ENCODE measurements at places on chromosomes 6 and 20.

- no peak overlapping the region for H3K27ac ChIP-seq
- DNase-seq: no peak
- H3K36me3 ChIP-seq: no peaks in the 10 kb centered on the region
- no peaks in the 10 kb centered on the region for H3K27me3 ChIP-seq
- no peak overlapping the region for H3K4me3 ChIP-seq
These were observed 279.8 kb downstream of the EPHA7 start for GRCh38 chr6:93139408-93140081.

GRCh38 chr20:34713194-34713943 lies 9.2 kb downstream of the TP53INP2 start:
- H3K4me3 ChIP-seq: no peak overlapping the region
- DNase-seq: peak; percentile 65
- peaks cover 17% of the 10 kb centered on the region for H3K27me3 ChIP-seq
- peak overlapping the region; percentile 18 for H3K27ac ChIP-seq

DNA sequence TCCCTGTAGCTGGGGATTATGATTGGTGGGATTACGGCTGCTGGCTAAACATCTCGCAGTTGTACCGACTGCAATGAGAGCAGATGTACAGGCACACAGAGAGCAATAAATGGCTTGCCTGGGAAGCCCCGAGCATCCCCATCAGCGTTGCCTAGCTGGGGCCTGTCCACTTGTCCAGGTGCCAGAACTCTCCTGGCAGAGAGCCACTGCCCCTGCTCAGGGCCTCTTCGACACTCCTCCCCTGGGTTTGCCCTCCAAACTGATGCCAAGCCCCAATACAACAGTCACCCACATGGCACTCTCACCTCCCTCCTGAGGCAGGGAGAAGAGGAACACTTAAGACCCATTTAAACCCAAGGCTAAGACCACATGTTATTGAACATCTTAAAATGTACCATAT lies 715.1 kb downstream of the PTPRT start:
- DNase-seq: no peak
- no peaks in the 10 kb centered on the region for H3K4me1 ChIP-seq
- H3K4me3 ChIP-seq: no peak overlapping the region
- no peaks in the 10 kb centered on the region for H3K36me3 ChIP-seq

DNA sequence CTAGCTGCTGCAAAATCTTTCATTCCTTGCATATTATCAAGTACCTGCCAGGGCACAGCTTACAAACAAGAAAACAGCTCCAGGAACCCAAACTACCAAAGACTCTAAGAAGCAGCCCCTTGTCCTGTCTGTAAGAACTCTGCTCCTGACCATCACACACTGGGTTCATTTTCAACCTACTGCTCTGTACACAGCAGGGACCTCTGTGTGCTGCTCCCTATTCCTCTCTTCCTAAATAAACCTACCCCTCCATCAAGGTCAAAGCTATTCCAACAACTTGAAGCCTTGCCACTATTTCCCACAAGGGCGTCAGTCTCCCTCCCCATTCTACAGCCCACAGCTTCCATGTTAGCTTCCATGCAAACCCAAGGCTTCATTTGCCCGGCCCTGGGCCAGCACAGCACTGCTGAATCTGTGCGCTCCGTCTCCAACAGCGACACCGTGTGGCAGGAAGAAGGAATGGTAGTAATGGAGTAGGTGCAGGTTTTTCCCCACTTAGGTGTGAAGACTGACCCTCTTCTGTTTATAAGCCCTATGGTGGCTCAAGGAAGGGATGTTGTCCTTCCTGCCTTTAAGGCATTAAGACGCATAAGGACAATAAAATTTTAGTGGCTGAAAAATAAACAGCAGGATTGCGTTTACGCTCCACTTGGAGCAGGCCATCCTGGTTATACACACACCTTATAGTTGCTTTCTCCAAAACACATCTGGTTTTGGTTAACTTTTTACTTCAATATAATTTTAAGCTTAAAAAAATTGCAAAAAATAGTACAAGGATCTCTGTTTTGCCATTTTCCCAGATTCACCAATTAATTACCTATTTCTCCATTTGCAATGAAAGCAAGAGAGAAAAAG lies 115.2 kb upstream of the NXT1 start:
- no peaks in the 10 kb centered on the region for H3K4me1 ChIP-seq
- peak; percentile 23 for DNase-seq
- peaks cover 12% of the 10 kb centered on the region for H3K27me3 ChIP-seq
- no peak overlapping the region for H3K4me3 ChIP-seq
- no peaks in the 10 kb centered on the region for H3K36me3 ChIP-seq

GRCh38 chr20:35975576-35976373 lies 7.4 kb downstream of the CNBD2 start:
- no peak overlapping the region for H3K4me3 ChIP-seq
- H3K27ac ChIP-seq: no peak overlapping the region
- no peaks in the 10 kb centered on the region for H3K4me1 ChIP-seq
- H3K36me3 ChIP-seq: no peaks in the 10 kb centered on the region
- H3K27me3 ChIP-seq: no peaks in the 10 kb centered on the region

Measured in Calu3 (cell line).